Activated CD4-positive, alpha-beta memory T cell treated with anti-CD3 and anti-CD28 coated beads for 36 hours (primary cell): ENCODE measurements at places on chromosomes 2 and 18. TPM values are rescaled to one million over a fixed set of nuclear protein-coding genes. Genes with fewer than 3 reads are reported as not detected.

The DSEL gene
- 0.12 TPM for total RNA-seq

The STARD6 gene
- not detected for total RNA-seq

The ACYP2 gene
- 6.4 TPM for total RNA-seq

The RIT2 gene
- not detected for total RNA-seq

The MDH1B gene
- total RNA-seq = 0.87 TPM

The RUFY4 gene
- total RNA-seq = 1.8 TPM

The EGR4 gene
- total RNA-seq = 0.24 TPM
